ENCODE measurements at places on chromosomes 2 and 18.

GRCh38 chr2:37895140-37895539 lies 29.9 kb upstream of the RMDN2 start:
- DNase-seq: no peak

DNA sequence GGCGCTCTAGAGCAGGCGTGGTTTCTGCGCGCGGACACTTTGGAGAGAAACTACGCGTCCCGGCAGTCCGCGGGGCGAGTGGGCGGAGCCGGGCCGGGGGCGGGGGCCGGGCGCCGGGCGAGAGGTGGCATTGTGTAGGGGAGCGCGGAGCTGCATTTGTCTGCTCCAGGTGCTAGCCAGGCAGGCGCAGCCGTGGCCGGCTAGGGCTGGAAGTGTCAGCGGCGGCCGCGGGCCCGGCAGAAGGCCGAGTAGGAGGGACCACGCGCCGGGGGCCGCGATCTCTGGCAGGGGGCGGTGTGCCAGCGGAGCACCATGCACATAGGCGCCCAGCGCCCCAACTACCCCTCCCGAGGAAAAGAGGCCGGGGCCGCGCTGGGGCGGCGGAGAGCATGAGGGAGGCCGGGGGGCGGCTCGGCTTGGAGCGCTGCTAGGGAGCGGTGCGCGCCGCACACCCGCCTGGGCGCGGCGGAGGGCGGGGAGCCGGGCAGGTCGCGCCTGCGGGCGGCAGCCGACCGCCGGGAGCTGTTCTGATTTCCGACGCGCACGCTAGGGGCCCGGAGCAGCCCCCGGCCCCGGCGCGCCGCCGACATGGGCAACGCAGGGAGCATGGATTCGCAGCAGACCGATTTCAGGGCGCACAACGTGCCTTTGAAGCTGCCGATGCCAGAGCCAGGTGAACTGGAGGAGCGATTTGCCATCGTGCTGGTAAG lies at the start of gene FMNL2:
TSS of gene FMNL2 (plus strand) at position 159 of the 710 bp plus-strand sequence.
- DNase-seq: peak; percentile 63

DNA sequence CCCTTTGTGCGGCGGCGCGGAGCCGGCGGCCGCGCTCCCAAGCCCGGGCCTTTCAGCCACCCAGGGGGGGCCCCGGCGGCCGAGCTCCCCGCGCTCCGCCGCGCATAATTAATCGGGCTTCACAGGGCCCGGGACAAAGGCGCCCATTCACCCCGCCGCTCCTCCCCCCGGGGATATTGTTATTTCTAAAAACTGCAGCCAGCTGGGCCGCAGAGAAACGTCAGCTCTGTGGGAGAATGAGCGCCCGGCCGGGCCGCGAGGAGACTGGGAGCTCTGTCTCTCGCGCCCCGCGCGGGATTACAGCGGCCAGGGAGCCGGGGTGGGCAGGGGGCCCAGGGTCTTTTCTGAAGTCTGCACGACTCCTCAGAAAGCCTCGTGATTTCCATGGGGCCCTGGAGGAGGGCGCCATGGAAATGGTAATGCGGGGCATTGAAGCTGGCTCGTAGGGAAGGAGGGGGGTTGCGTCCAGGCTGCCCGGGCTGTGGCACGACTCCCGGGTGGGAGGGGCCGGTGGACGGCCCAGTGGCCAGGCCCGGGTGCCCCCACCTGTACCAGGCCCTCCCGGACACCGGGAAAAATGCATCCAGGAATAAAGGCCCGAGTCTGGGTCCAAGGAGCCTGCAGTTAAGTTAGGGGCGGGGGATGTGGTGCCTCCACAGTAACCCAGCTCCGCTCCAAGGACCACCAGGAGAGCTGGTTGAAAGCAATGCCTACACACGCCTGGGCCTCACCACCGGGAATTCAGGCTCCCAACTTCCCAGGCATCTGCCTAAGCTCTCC lies 125.3 kb downstream of the ZFP36L2 start:
- no peak for DNase-seq

GRCh38 chr2:111032721-111033429 lies 87.8 kb upstream of the BCL2L11 start:
- no peak for DNase-seq

GRCh38 chr2:118309946-118310680 lies 221.8 kb downstream of the INSIG2 start:
- peak; percentile 47 for DNase-seq

DNA sequence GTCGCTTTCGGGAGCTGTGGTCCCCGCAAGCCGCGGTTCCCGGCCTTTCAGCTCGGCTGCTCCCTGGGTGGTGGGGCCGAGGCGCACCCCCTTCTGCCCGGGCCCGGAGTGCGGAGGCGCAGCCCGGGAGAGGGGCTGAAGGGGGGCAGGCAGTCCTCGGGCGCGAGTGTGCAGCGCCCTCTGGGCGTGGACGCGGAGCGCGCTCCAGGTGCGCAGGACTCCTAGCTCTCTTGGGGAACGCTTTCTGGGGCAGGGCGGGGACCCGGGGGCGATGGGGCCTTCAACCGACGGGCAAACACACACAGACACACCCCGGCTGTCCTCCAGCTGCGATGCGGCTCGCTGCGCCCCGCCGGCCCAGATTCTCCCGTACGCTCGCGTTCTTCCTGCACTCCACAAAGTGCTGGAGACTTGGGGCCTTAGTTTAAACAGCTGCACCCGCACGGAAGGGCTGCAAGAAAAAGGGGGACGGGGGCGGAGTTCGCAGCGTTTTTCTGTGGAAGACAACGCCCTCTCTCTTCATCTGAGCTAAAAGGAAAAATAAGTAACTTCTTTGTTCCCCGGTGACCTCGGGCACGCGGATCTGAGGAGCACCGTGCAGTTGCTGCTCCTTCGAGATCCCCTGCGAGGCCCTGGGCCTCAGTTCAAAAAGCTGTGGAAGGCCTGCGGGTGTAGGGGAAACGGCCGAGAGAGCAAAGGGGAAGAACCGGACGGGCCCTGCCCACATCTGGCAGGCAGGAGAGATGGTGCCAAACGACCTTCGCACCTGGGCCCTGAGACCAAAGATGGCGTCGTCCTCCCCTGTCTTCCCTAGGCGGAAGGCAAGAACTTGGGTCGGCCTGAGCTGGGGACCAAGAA lies 593 bp upstream of the SDC1 start:
- peak; percentile 72 for DNase-seq

GRCh38 chr2:151860613-151861146 lies 32.5 kb upstream of the ARL5A start:
- DNase-seq: no peak

DNA sequence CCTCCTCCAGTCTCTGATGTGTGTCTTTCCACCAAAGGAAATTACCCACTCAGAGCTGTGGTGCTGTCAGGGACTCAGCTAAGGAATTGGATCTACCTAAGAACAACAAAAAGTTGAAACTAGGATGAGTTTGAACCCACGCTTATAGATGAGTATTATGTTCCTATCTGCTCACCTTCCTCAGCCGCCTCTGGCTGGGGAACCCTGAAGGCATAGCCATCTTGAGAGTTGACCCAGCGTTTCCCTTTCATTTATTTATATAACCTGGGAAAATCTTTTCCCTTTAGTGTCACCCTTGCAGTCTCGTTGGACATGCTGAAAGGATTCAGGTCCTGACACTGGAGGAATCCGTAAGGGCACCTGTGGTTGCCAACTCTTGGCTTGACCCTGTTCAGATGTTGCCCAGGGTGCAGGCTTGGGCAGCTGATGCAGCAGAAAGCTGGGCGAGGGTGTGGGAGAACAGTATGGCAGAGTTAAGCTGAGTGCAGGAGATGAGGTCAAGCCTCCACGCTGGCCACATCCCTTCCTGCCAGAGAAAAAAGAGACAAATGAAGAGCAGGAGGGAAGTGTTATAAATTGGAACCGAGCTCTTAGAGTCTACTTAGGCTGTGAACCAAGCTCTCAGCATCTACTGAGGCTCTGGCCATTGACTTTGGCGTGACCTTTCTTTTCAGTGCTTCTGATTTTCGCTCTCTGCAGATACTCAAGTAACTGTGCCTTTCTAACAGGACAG lies 1.9 kb downstream of the CDH20 start:
- DNase-seq: no peak

- no peak for DNase-seq
Observed at GRCh38 chr18:28511413-28511821, 334.5 kb upstream of the CDH2 start.

DNA sequence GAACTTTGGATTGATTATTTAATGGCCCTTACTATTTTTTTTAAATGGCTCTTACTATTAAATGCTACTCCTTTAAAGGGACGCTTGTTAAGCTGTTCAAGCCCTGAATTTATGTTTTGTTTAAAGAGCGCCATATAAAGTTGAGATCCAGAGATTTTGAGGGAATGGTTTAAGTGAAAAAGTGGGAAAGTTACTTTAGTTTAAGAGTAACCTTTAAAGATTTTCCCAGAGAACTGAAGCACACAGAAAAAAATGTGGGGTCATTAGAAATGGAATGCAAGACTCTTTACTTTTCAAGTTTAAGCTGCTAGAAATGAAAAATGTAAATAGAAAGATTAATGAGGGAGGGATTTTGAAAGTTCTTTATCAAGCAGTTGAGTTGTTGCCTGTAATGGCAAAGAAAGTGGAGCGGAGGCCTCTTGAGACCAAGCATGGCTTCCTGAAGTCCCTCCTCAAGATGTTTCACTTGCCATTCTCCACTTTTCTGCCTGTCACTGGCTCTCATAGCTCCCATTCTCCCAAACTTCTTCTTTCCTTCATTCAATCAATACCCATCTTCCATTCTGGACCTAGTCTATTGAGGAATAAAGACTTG lies 93.2 kb downstream of the KCNS3 start:
- DNase-seq: no peak
